ENCODE measurements at places on chromosomes 11 and 22. TPM values are rescaled to one million over a fixed set of nuclear protein-coding genes. Genes with fewer than 3 reads are reported as not detected.

DNA sequence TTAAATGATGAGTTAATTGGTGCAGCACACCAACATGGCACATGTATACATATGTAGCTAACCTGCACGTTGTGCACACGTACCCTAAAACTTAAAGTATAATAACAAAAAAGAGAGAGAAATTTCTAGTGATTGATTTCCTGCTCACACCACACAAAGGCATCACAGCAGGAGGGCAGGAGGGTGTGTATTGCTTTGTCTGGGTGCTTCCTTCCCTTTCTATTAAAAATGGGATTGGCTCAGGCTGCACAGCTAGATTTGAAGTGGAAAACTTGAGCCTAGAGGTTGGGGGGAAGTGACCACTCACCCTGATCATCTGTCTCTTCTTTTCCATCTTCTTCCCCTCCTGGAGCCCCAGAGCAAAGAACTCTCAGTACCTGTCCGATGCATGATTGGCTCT is 944 bp upstream of the SCGB1D2 start:
- DNase-seq: no peak

DNA sequence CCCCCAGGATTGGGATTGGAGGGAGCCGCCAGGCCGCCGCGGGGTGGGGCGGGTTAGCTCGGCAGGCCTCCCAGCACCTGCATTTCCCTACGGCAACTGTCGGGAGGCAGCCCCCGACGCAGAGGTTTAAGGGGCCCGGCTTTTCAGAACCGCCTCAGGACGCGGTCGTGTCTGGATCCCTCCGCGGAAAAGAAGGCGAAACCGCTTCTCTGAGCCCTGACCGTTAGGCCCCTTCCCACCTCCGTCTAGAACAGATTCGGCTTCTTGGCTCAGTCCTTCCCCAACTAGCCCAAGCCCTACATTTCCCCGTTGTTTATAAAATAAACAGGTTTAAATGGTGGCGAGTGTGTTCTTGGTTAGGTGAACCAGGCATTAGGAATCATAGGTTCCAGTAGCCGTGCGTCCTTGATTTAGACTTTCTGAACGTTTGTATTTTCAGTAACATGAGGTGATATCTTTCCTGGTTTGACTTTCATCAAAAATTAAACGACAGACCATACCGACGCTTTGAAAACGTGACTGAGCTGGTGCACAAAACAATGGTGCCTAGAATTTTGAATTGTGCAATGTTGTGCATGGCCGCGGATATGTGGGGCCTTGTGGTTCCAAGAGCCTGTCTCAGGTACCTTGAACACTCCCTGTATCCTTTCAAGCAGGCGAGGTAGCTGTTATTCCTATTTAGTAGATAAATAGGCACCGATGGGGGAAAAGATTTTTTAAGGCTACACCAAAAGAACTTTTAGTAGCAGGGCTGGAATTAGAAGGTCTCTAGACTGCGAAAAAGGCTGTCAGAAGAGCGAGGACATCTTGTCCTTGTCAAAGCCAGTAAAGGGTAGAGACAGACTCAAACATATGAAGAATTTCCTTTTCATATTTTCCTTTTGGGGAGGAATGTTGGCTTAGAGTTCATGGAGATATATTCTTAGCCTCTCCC is 1.2 kb upstream of the HSPA8 start:
- DNase-seq: peak; percentile 54

DNA sequence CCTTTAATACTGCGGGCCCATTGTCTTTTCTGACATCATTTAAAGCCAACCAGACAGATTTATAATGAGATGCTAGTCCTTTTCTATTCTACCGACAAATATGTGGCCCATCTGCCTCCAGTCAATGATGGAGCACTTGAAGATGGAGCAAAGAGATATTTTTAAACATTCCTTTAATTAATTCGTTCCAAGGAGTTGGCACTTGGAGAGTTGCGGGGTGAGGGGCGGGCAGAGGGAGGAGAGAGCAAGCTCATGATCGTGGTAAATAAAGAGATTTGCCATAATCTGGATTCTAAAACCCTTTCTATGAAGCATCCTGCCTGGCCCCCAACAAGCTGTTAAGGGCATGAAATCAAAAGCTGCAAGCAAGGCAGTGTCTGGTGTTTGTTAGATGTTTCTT is 5.0 kb downstream of the SLC1A2 start:
- DNase-seq: no peak

DNA sequence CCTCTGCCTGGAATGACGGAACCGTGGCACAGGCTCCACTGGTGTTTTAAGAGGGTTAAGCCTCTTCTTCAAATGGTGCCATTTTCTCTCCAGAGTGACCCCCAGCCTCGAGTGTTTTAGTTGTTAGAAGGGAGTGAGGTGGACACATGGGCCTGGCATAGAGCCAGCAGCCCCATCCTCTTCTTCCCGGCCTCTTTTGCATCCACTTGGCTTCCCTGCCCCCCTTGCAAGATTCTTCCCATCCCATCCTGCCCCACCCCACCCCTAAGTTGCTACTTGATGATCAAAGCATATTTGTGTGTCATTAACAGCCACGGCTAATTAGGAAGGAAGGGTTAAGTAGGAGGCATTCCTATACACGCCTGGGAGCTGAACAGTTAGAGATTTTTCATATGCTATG is 72.3 kb upstream of the CRYBB3 start:
- DNase-seq: no peak

DNA sequence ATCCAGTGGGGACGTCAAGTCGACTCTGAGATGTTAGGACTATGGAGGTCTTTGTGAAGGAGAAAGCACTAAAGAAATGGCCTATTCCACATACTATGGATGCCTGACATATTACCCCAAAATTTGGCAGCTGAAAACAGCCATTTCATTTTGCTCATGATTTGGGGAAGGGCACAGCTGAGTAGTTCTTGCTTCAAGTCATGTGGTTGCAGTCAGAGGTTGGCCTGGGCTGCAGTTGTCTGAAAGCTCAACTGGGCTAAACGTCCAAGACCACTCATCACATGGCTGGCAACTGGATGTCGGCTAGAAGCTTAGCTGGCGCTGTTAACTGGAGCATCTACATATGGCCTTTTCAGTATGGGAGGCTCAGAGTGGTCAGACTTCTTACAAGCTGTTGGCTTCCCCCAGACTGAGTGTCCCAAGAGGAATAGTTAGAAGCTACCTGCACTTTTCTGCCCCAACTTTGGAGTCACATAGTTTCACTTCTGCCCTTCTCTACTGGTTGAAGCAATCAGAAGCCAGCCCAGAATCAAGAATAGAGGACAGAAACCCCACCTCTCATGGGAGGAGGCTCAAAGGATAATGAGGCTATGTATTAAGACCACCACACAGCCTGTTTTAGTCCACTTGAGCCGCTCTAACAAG is 14.1 kb downstream of the SLC35C1 start:
- no peak for DNase-seq

The NNMT gene
- total RNA-seq: 150 TPM

The GGT5 gene
- 18.2 TPM for total RNA-seq

The OR5I1 gene
- not detected for total RNA-seq
